Large intestine (tissue), 12 donors: ENCODE measurements at places on chromosomes 7 and 10. TPM values are rescaled to one million over a fixed set of nuclear protein-coding genes. Genes with fewer than 3 reads are reported as not detected.

DNA sequence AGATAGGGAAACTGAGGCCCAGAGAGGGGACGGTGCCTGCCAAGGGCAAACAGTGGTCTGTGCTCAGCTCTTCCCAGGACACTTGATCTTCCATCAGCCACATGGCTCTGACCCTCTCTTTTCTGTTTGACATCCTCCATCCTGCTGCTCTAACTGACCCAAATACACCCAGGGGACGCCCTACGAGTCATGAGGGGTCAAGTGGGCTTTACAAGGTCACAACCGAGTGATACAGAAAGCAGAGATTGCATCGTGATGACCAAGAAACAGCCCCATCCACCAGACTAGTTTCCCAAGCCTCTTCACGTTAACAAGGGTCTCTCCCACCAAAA is 131.2 kb upstream of the UNC5B start:
- no peak for DNase-seq

- no peak for DNase-seq
These were observed 779 bp downstream of the FAM241B start for GRCh38 chr10:69630651-69631400.

- DNase-seq, result no peak
These were observed 23.9 kb downstream of the ITGA8 start for GRCh38 chr10:15695852-15696251.

- DNase-seq, result peak; percentile 52
These were observed 149.5 kb downstream of the ARID5B start for GRCh38 chr10:62050893-62051433.

DNA sequence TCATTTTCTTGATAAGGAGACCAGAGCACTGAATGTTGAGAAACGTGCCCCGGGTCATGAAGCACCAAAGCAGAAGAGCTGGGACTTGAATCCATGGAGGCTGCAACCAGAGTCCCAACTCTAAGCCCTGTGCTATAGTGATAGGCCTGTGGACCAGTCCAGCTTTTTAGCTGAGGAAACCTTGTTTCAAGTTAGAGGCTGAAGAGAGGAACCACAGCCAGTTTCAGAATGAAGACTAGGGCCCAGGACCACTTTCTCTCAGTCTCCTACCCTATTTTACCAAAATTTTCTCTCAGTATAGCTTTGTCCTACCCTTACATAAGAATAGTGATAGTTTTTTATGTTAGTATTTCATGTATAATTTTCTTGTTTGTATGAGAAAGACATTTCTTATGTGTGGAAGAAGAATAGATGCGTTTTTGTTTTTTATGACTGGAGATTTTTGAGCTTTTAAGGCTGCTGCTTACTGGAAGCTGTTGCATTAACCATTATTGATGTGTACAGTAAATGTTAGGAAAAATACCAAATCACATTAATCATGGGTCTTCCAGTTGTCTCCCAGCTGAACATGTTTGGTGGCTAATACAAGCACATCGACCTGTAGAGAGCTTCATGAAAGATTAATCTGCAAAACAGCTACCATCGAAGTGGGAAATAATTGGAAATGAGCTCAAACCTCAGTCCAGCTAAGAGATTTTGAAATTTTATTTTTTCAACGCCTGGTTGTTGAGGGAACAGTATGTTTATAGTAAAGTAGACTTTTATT is 45.0 kb upstream of the CSTF2T start:
- no peak for DNase-seq

Gene NUDCD3
- 68.3 TPM for polyA plus RNA-seq

DNA sequence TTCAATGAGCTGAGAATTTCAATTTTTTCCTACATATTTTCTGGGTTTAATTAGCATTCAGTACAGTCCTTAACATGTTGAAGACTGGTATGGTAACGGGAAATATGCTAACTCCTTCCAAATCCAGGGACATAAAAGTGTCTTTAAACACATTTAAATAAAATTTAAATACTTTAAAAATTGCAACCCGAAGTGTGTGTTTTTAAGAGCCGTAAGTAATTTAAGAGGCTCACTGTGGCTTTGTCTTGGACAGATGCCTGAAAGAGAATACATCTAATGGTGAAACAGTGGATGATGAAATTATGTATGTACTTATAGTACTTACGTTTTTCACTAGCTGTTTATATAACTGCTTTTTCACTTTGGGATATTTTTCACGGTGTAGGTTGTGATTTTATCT is 687.3 kb upstream of the CELF2 start:
- DNase-seq, result no peak

GRCh38 chr7:136692221-136692620 is 176.2 kb upstream of the CHRM2 start:
- no peak for DNase-seq

DNA sequence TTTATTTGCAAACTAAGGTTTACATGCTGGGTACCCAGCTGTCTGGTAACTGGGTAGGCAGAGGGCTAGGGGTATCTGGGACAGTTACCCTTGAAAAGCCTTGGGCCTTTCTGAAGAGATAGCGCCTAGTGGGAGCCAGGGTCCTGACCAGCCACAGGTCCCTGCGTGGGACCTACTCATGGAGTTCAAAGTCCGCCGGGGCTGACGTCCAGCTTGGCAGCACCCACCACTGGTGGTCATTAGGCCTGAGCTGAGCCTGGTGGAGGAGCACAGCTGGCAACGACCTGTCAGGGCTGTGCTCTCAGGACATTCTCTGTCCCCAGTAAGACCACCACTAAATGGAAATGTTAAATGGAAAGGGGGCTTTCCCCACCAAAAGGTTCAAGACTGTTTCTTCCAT is 20.0 kb downstream of the GUSB start:
- DNase-seq, result no peak
